ENCODE measurements at places on chromosomes 3 and 15.
A peak's percentile ranks its signal among the peaks of the same experiment; 100 is the strongest.

DNA sequence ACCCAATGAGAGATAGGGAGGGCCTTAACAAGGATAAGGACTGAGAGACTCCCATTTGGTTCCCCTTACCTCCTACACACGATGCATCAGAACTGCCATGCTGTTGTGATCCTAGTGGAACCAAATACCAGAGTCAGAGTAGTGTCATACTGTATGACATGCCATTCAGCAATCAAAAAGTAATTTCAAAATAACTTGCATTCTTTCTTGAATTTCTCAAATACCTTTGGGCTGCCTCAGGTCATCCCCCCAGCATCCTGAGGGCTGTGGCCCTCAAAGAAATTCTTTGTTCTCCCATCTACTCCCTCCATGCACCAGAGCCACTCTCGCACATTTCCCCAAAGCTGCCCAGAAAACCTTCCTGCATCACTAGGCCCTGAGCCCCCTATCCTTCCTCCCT, 68.9 kb upstream of the PPP2R3A start:
- no peak for DNase-seq

DNA sequence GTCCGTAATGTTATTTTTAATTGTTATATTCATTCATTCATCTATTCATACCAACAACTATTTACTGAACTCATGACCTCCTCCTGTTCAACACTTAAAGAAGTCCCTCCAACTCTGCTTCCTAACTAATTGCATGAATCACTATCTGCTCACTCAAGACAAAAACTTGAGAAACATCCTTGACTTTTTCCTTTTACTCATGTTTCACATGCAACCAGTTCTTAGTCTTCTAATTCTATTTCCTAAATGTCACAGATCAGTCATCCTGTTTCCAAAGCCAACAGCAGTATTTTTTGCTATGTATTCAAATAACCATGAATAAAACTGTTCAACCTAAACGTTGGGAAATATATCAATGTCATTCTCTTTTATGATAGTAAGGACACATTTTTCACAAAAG, 124.6 kb upstream of the GBE1 start:
- no peak for DNase-seq

GRCh38 chr15:60701261-60702019, 222.5 kb upstream of the ICE2 start:
- no peak for DNase-seq

DNA sequence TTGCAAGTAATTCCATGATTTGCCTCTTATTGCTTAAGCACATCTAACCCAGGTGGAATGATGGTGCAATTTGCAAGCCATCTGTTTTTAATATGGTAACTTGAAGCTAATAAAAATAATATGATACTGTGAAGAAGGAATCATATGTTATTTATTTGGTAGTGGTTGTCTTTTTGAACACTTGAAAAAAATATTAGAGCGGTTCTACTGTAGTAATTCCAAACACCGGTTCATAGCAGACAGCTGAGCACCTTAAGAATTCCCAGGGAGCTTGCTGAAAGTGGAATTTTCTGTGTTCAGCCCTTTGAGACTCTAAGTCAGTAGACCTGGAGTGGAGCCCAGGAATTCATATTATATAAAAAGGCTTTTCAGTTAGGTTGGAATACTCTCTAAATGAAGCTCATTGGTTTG, 687.4 kb downstream of the EDEM1 start:
- no peak for DNase-seq

DNA sequence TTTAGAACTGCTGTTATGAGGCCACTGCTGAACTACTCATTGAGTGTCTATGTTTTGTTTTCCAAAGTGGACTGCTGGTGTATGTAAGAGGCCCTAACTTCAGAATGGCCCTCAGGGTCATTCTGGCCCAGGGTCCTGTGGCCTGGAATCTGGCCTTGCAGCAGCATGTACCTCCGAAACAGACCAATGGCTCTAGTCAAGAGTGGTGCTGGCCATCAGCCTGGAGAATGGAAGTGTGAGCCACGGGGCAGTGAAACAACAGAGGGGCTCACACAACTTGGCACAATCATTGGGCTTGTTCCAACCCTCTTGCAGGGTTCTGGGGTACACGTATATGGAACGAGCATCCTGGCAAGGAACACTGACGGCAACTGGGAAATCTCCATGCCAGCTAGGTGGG, 40.5 kb downstream of the SCN5A start:
- DNase-seq: peak; percentile 46

GRCh38 chr15:56036546-56037067, 43.2 kb upstream of the NEDD4 start:
- no peak for DNase-seq

DNA sequence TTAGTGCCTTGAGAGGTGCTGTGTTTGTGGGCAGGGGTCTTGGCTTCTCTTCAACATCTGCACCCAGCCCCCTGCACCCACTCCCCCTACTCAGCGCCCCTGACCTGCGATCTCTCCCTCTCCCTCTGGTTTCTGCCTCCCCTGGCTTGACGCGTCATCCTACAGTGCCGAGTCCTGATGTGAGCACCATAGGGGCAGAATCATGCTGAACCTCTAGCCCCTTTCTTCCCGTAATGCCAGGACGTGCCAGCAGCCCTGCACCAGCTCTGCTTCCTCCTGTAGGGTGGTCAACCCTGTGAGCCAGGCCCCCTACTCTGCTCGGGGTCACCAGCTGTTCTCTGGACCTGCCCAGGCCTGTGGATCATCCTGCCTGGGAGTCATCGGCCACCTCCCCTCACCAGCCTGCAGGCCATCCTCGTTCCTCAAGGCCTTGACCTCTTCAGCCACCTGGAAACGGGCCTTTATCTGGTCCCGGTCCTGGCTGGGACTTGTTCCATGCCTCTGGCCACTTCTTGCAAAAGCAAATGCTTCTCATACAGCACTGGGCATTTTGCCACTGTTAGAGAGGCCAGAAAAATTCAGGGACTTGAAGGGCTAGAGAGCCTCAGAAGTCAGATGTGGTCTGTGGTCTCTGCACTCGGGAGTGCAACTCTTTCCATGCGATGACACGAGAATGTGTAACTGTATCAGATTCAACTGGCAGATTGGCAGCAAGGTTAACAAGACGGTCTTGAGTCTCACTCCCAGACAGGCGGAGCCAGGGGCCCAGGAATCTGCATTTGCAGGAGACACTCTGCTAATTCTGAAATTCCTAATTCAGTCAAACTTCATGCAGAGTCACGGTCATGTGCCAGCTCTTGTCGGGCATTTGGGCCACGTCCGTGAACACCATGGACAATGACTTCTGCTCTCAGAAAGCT, 16.7 kb upstream of the KLF15 start:
- DNase-seq: peak; percentile 71

DNA sequence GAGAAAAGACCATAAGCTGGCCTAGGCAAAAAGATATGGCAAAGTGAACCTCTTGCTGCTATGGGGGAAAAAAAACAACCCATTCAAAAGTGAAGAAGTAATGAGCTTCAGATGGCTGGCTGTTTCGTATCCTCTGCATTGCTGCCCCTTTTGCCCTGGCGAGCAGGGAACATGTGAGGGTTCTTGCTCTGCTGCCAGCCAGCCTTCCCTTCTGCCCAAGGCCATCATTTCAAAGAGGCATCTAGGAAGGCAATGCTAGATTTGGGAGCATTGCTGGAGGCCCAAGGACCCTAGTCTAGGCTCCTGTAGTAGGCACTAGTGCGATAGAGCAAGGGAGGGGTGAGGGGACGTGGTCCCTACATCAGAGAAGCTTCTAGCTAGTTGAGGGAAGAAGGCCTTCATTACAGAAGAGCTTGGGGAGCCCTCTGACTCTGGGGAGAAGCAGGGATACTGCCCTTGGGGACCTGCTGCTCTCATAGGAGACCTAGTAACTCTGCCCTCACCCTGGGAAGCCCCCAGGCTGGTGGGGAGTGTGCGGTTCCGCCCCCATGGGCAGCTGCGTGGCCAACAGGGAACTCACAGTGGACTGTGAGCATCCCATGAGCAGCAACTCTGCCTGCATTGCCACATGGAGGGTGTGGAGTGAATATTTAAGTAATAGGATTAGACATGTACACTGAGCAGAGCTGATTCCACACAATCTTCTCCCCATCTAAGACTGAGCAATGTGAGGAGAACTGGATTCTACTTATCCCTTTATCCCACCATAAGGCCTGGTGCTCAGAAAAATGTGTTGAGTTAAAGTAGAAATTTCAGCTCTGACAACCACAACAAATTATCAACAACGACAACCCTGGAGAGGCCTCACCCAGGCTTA, 21.3 kb downstream of the ITGA11 start:
- peak; percentile 52 for DNase-seq

GRCh38 chr15:92920595-92921161, 20.6 kb downstream of the CHD2 start:
- DNase-seq: no peak

GRCh38 chr3:180529778-180530177, 72.2 kb upstream of the TTC14 start:
- no peak for DNase-seq

DNA sequence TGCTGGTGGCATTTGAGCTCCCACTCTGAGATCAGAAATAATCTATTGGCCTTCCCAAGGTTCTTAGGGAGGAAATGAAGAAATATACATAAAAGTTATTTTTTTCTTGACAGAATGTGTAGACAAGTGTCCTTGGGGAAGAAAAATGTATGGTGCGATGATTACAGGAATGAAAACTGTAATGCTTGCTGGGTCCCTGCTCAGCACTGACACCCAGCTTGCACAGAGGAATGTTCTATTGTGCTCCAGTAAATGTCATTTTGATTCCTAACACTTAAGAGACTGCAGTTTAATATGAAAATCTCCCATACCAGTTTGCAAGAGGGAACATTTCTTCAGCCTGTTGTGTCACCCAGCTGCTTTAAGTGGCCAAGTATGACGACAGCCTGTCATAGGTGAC, 271.3 kb upstream of the TPM1 start:
- no peak for DNase-seq

GRCh38 chr15:48579945-48580671, 65.4 kb downstream of the FBN1 start:
- DNase-seq: no peak

DNA sequence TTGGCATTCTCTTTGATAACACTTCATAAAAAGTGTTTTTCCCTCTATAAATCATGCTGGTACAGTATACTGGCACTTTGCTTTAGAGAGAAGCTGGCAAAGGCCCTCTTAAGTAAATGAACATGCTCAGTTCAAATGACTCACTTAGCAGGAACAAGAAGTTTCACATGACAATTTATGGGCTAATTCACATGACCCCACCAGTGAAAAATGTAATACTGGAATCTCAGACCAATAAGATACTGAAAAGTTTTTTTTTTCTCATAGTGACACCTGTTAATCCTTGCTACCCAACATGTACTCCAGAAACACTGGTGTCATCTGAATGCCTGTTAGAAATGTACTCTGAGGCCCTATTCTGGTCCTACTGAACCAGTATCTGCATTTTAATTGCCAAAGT, 13.9 kb downstream of the BTBD1 start:
- DNase-seq: no peak

GRCh38 chr3:31968369-31968926, 12.6 kb downstream of the OSBPL10 start:
- no peak for DNase-seq

GRCh38 chr3:183504597-183504996, 50.9 kb downstream of the KLHL6 start:
- DNase-seq: no peak

GRCh38 chr3:143269741-143270140, 150.2 kb downstream of the CHST2 start:
- no peak for DNase-seq

DNA sequence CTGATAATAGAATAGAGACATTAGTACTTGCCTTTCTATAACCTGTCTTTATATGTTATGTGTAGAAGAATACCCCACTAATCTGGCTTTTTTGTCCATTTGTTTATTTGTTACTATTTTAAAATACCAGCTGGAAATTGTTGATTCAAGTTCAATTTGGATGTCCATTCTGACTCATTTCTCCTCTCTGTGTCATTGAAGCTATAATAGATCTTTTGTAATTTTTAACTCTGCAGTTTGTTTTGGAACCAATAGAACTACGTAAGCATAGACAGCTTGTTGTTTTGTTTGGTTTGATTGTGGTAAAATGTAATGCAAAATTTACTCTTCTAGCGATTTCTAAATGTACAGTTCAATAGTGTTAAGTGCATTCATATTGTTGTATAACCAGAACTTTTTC, 390.4 kb downstream of the ZIC1 start:
- no peak for DNase-seq

- no peak for DNase-seq
Observed at GRCh38 chr15:101088271-101088670, 163.6 kb downstream of the CHSY1 start.

DNA sequence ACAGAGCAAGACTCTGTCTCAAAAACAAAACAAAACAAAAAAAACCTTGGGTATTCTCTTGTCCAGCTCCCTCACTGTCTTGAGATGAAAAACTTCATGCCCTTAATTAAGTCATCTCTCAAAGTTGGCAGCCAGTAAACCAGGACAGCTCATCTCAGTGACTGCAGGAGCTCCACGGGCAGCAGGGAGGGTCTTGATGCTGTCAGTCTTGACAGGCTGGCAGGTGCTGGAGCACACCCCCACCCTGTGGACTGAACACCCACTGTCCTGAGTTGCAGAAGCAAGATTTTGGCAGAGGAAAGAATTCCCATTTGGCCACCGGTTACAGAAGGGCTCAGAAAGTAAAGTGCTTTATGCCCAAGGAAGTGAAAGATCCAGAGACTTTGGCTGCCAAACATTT, 8.0 kb downstream of the DNAJA4 start:
- DNase-seq: no peak

- no peak for DNase-seq
Observed at GRCh38 chr3:140068494-140069017, 133.6 kb downstream of the CLSTN2 start.

DNA sequence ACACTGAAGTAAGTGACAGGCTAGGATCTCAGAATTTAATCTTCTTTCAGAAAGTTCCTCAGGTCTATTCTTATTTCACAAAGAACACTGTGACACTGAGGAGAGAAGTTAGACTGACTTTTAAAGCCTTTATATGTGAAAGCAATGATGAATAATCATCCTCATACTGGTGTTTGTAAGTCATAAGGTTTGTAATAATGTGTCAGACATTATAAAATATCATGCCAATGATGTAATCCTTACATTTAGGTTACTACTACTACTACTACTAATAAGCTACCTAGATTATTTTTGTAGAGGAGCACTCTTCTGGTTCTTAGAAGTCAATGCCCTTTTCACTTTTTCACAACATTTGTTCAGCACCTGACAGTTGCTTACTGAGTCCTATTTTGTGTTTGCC, 33.4 kb downstream of the FANCD2OS start:
- no peak for DNase-seq

DNA sequence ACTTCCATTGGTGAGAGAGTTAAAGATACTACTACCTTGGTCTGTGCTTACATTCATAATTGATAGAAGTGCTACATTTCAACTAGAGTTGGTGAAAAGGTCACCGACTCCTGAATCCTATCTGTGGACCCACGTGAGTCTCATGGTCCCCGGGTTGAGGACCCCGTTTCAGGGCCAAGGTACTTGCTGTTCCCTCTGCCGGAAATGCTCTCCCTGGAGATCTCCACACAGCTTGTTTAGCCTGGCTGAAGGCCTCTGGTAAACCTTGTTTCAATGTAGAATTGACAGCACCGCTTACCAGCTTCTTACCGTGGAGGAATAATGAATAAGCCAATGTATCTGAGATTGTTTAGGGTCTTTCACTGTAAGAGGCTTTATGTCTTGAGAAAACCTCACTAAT, 226.0 kb upstream of the GOLGA6L4 start:
- DNase-seq: no peak
